ENCODE measurements at places on chromosomes 7 and 10. TPM values are rescaled to one million over a fixed set of nuclear protein-coding genes. Genes with fewer than 3 reads are reported as not detected.

SEMA3C gene
- total RNA-seq = 111 TPM

PPP1R3C gene
- 7.0 TPM for total RNA-seq

CTTNBP2 gene
- total RNA-seq = not detected

LLCFC1 gene
- not detected for total RNA-seq

ABCB4 gene
- total RNA-seq = not detected

CHCHD2 gene
- total RNA-seq = 754 TPM

LRGUK gene
- total RNA-seq = not detected

STARD3NL gene
- total RNA-seq = 39.3 TPM

ZNF487 gene
- total RNA-seq = 3.3 TPM

EGFR gene
- 121 TPM for total RNA-seq

PIP gene
- not detected for total RNA-seq

MYOZ1 gene
- total RNA-seq = 0.86 TPM

CYP26A1 gene
- total RNA-seq = not detected

CFAP69 gene
- 0.30 TPM for total RNA-seq

Measured in hair follicular keratinocyte (primary cell).